GM03348 (cell line): ENCODE measurements at places on chromosomes 5 and 9.

DNA sequence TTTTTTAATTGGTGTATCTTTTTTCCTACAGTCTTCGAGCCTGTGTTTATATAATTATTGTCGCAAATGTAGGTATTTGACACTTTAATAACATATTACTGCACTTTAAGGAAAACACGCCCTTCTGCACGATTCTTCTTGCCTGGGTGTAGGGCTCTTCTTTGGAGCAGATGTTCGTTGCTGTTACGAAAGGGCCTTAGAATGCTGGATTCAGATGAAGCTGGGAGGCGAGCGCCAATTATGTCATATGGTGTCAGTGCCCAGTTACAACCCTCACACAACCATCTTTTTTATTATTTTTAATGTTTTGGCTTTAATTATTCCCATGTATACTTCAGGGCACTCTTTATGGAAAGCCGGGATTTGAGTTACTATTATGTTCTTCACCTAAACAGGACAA is 553.0 kb downstream of the EBF1 start:
- DNase-seq: peak; percentile 42

- no peak for DNase-seq
Observed at GRCh38 chr5:109964136-109964535, 274.4 kb downstream of the MAN2A1 start.

- no peak for DNase-seq
Observed at GRCh38 chr9:95584176-95584575, 67.4 kb upstream of the PTCH1 start.

DNA sequence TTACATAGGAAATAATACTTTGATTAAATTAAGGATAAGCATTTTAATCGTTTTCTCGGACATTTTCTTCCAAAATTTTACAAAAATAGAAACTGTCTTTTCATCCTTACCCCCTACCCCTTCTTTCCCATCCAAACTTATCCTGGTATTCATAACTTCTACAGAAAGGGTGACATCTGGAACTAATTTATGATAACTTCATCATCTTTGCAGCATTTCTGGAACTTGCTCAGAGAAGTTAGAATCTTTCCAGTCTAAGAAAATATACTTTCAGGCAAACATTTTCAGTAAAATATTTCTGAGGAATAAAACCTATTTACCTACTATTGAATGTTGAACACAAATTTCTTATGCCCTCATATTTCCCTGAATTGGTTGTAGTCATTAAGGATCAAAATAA is 309.0 kb downstream of the MAN2A1 start:
- DNase-seq: no peak

GRCh38 chr5:36724467-36725332 is 118.3 kb downstream of the SLC1A3 start:
- no peak for DNase-seq

GRCh38 chr5:140328036-140328764 is 18.2 kb downstream of the HBEGF start:
- no peak for DNase-seq

DNA sequence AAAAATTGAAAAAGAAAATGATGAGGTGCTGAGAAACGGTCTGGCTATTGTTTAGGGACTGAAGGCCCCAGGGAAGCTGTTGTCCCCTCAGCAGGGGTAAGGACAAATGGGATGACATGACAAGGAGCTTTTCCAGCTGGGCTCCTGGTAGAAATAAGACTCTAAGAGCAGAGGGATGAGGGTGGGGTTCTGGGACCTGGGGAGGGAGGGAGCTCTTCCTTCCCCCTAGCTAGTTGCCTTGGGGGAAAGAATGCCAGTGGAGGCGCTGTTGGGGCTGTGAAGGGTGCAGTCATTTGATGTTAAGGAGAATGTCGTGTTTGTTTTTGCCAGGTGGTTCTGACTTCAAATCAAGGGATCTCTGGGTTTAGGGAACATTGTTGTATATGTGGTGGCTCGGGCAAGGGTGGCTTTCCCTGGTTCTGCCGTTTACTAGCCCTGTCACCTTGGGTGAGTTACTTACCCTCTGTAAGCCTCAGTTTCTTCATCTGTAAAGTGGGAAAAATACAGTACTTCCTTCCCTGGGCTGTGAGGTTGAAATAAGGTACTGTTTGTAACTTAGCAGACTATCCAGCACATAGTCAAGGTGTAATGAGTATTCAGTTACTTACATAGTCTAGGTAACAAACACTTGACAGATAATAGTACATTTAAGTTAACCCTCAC is 47.8 kb downstream of the WWC1 start:
- no peak for DNase-seq
